ENCODE measurements at places on chromosomes 6 and 20.
A peak's percentile ranks its signal among the peaks of the same experiment; 100 is the strongest.

DNA sequence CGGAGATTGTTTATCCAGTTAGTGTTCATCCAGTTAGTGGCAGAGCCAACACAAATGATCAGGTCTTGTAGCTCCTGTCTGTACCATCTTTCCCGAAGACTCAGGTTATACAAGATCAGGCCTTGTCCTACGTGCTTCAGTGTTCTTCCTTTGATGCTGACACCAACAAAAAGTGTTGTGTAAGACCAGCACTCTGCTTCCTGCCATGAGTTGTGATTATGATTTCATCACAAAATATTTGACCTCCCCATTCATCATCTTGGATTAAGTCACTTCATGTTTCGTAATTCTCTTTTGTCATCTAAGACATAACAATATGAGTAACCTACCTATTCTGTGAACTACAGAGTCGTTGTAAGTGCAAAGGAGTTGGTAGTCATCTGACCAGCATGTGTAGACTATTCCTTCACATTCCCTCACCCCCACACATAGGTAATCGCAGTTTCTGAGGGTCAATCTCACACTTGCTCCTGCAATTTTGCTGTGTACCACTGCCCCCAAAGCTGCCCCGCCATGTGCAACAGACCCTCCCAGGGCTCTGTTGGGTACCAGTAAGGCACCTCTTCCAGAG lies 135.6 kb upstream of the SLC22A23 start:
- DNase-seq, result no peak

- no peak for DNase-seq
Observed at GRCh38 chr6:2782825-2783187, 17.6 kb downstream of the WRNIP1 start.

DNA sequence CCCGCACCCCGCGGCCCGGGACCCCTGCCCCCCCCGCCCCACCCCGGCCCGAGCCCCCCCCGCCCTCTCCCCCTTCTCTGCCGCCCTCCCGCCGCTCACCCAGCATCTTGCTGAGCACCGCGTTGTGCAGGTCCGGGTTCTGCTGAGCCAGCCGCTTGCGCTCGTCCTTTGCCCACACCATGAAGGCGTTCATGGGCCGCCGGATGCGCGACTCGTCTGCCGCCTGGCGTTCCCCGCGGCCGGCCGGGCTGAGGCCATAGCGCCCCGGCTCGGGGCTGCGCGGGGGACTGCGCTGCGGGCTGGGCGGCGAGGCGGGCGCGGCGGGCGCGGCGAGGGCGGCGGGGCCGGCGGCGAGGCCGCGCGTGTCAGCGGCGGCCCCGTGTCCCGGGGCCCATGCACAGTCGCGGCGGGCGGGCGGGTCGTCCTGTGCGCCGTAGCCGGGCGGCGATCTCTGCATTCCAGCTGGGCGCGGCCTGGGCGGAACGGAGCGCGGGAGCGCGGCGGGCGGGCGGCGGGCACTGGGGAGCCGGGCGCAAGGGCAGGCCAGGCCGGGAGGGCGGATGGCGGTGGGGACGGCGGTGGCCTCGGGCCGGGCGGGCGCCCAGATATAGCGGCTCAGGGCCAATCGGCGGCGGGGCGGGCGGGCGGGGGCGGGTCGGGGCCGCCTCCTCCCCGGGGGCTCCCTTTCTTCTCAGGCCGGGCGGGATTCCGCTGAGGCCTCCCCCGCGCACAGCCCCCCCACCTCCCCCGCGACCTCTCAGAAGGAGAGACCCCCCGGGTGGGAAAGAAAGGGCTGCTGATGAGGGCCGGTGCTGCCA lies at the start of gene SOX18:
TSS of gene SOX18 (minus strand) at position 580 of the 818 bp plus-strand sequence. CDS start at position 457, 123 bp downstream.
- DNase-seq, result no peak

GRCh38 chr6:54060286-54060685 lies 51.0 kb upstream of the MLIP start:
- no peak for DNase-seq

- no peak for DNase-seq
Observed at GRCh38 chr6:163446549-163446948, 32.0 kb downstream of the QKI start.

DNA sequence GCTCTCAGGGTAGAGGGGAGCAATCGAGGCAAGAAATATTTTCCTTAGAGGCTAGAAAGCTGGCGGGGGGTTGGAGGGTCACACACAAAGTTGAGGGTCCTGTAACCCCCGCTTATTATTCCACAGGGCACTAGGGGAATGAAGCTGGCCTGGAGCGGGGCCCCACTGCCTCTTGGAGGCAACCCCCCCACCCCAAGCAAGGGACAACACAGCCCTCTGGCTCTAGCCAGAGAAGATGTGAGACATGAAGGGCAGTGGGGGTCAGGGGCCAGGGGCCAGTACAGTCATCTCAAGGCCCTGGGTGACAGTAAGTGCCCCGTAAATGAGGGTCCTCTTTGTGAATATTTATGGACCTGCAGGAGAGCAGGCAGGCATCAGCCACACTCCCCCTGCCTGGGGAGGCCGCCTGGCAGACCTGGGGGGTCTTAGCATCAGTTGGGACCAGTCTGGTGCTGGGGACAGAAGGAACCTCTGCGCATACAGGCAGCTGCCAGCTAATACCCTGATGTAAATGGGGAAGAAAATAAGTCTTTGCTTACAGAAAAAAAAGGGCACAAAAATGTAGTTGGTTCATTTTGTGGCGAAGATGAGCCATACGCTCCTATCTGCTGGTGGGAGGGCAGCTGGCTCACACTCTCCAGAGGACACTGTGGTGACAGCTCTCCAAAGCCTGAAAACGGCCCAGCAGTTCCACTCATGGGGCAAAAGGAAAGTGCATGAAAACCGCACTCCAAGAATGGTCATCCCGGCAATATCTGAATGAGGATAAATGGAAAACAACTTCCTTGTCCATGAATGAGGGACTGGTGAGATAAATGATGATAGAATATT lies 21.9 kb downstream of the SPATA2 start:
- no peak for DNase-seq

DNA sequence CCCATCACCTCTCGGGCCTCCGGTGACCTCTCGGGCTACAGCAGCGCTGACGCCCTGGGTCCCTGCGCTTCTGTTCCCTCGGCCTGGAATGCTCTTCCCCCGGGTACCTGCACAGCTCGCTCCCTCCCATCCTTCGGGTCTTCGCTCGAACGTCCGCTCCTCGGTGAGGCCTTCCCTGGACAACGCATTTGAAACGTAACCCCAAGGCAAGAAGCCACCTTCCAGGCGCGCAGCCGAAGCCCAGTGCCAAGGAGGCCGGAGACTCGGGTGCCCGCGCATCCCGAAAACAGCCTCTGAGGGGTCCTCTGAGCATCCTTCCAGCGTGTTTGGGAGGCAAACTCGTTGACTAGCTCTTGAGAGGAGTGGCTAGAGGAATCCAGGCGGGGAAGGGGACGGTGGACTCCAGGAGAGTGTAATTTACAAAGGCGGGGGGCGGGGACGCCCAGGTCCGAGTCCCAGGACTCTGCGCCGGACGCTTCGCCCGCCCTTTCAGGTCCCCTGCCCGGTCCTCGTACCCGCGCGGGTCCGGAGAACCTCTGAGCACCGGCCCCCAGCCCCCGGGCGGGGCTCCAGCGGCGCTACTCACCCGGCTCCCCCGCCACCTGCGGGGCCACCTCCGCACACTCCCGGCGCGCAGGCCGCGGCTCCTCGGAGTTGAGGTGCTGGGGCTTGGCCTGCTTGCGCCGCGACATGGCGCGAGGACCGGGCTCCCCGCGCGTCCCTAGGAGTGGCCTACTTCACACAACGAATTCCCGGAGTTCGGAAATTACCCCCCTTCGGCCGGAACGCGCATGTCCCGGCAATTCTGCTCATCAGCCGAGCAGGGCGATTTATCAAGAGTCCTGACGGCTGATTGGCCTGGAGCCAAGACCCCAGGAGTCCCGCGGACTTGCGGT lies 86.8 kb downstream of the ZFP64 start:
- DNase-seq, result peak; percentile 63

DNA sequence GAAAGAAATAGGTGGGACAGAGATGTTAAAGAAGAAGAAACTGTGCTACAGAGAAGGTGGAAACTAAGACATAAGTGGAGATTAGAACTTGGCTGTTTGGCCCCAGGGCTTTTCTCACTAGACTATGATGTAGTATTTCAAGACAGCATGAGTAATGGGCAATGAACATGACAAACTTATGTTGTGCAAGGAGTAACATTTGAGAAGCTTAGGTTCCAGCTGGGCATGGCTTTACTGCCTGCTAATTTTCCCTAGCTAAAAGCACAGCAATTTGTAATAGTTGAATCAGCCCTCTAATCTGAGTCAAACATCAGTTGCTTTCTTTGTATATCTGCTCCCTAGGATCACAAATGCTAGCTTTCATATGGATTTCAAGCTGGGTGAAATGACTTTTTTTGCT lies 294.3 kb upstream of the BMP2 start:
- DNase-seq, result no peak

DNA sequence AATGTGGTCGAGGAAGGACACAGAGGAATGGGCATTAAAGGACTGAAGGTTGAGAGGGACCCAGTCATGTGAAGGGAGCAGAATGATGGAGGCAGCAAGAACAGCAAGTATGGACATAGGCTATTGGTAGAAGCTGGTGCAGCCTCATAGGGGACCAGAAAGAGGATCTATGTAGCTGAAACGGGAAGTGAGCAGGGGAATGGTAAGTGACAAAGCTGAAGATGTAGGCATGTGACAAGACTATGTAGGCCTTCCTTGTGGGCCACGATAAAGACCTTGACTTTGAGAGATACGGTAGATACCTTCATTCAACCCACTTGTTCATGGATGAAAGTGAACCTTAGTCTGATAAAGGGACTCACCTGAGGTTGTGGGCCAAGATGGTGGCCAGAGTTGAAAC lies 3.5 kb downstream of the CTNNBL1 start:
- DNase-seq, result no peak

DNA sequence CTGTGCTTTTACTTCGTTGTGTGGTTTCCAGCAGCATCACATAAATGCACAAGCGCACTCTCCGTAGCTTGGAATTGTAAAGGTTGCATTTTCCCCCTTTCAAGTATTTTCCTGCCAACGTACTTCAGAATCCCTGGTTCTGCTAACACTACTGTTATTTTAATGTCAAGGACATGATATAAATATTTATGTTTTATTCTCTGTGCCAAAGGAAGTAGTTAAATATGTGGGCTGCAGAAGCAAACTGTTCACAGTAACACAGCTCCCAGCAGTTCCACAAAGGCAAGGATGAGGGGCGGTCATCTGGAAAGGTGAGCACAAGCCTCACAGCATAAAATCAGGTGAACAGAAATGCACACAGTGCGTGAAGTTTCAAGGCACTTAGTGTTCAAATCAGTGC lies 85.3 kb upstream of the PDE10A start:
- no peak for DNase-seq

GRCh38 chr6:147900247-147900830 lies 391.8 kb downstream of the SAMD5 start:
- DNase-seq, result no peak

GRCh38 chr6:74458536-74458935 lies 747.3 kb downstream of the COL12A1 start:
- DNase-seq, result no peak

DNA sequence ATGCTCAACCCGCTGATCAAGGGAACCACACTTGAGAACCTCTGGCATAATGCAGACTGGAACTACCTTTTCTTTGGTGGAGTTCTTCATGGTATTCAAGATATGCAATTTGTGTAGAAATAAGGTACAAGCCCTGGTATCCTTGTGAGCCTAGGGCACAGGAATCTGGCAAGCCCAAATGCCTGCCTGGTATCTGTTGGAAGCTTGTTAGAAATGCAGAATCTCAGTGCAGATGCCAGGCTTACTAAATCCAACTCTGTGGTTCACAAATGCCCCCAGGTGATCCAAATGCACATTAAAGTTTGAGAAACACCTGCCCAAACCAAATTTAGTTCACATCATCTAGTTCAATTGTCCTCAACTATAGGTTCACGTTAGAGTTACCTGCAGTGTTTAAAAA lies 159.8 kb upstream of the LAMP5 start:
- no peak for DNase-seq

GRCh38 chr6:38155144-38155543 lies 335.6 kb downstream of the ZFAND3 start:
- DNase-seq, result peak; percentile 77

DNA sequence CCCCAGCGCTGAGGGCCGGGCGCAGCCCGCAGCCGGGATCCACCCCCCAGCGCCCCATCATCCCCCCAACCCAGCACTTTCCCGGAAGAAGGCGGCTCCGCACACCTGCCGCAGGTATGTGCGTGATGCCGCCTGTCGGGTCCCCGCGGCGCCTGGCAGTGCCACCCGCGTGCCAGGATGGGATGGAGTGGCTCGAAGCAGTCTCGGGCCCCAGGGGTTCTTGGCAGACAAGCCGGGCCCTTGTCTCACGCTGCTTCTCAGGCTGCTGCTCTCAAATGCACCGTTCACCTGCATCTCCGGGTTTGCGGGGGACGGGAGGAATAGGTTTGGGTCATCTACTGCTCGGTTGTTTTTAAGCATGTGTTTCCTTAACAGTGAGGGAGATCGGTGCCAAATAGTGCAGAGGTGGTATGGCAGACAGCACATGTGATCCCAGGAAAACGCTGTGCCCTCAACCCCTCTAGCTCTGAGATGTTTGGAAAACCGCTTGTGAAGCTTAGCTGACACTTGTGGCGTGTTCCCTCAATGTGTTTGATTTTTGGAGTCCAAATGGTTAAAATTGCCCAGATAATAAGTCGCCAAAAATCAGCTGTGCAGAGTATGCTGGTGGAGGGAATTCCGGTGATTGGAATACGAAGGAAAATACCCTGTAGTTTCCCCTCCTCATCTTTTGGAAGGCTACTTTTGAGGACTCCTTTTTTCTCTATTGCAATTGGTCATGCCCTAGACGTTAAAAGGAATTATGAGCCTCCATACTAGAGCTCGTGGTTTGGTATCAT lies 926 bp downstream of the MYLIP start:
- DNase-seq, result peak; percentile 79

DNA sequence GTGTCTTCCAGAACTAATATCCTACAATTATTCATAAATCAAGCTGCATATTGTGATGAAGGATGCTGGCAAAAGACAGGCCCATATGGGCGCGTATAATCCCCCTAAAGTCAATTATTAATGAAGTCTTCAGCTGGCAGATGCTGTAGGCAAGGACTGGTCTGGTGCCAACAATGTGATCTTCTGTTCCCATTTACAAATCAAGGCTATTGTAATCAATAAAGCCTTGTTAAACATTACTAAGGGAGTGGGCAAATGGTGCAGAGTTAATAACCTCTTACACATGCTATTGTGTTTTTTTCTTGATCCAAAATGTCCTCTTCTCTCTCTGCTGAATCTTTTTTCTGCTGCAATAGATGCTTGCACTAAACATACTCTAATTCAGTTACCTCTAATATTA lies 119.0 kb downstream of the ALDH8A1 start:
- no peak for DNase-seq

DNA sequence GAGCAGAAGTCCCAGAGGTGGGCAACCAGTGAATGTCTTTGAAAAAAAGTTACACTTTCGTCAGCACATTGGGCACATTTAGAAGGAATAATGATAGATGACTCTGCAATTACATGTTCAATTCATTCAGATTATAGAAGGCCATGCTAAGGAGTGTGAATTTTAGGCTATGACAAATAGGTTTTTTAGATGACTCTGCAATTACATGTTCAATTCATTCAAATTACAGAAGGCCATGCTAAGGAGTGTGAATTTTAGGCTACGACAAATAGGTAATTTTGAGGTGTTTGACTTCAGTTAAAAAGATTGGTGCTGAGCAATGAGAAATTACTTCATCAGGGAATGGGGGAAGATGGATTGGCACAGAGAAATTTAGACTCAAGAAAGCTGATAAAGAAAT lies 744.9 kb upstream of the MMS22L start:
- DNase-seq, result no peak

All from upper lobe of right lung (tissue), 1 donor.